Mesendoderm (in vitro differentiated cells): ENCODE measurements at places on chromosomes 7 and 10.

- no peak overlapping the region for H3K27ac ChIP-seq
- H3K27me3 ChIP-seq, result no peaks in the 10 kb centered on the region
- no peaks in the 10 kb centered on the region for H3K36me3 ChIP-seq
- no peaks in the 10 kb centered on the region for H3K4me1 ChIP-seq
- no peak for DNase-seq
Measured at GRCh38 chr10:70671619-70672164, 614 bp upstream of the ADAMTS14 start.

DNA sequence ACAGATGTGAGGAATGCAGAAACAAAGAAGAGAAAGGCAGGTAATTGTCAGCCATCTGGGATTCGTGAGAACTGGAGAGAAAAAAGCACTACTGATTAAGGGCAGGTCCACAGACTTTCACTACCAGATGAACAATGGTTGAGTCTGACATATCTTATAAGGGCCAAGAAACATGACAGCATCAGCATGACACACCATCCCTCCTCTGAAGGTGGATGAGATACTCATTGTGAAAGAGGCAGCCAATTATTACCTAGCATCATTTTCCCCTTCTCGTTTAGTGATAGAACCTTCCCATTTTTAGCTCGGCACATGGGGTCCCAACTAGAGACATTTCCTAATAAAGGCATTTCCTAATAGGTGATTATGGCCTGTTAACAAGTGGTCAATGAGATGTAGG is 19.2 kb upstream of the MET start:
- no peak overlapping the region for H3K27ac ChIP-seq
- H3K4me3 ChIP-seq, result no peak overlapping the region
- H3K27me3 ChIP-seq, result no peaks in the 10 kb centered on the region
- H3K4me1 ChIP-seq, result no peaks in the 10 kb centered on the region

DNA sequence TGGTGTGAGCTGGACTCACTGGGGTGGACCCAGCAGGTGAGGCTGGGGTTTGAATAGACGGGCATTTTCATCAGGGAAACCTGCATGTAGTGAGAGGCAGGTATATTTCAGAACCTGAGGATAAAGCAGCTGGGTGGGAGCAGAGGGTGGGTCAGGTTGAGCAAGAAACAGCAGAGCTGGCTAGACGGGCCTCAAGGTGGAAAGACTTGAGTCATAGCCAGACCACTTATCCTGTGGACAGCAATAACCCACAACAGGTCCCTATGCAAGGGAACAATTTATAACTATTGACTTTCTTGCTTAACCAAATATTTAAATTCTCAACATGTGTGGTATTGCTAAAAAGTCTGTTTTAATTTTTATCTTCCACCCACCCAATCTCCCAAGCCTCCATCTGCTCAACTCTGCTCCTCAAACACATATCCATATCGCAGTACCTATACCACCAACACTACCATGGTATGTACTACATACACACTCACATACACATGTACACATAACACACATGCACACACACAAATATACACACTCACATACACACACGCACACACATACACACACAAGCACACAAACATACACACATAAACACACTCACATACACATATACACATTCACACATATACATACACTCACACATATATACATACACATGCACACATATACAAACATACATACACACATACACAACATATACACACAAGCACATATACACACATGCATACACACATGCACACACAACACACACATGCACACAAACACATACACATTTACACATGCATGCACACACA is 129.0 kb upstream of the C7orf33 start:
- H3K4me1 ChIP-seq, result no peaks in the 10 kb centered on the region
- H3K36me3 ChIP-seq, result no peaks in the 10 kb centered on the region
- no peak overlapping the region for H3K27ac ChIP-seq
- DNase-seq, result no peak
- H3K4me3 ChIP-seq, result no peak overlapping the region
- no peaks in the 10 kb centered on the region for H3K27me3 ChIP-seq

- H3K4me3 ChIP-seq, result no peak overlapping the region
- no peaks in the 10 kb centered on the region for H3K4me1 ChIP-seq
- no peak for DNase-seq
- no peaks in the 10 kb centered on the region for H3K27me3 ChIP-seq
Measured at GRCh38 chr10:50809596-50809995, 69.9 kb downstream of the ASAH2B start.

DNA sequence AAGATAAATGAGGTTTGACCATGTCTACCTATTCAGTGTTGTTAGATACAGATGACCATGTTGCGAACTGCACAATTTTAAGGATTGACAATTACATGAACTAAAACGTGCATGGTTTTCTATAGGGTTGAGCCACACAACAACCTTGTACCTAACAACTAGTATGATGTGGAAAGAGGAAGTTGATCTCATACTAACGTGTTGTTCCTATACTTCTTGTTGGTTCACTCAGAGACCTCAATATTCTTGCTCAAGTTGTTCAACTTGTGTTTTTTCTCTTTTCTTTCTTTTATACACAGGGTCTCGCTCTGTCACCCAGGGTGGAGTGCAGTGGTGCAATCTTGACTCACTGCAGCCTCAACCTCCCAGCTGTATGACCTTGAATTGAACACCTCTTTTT is 6.1 kb upstream of the KEL start:
- no peak overlapping the region for H3K4me3 ChIP-seq
- no peak overlapping the region for H3K27ac ChIP-seq
- no peak for DNase-seq
- no peaks in the 10 kb centered on the region for H3K27me3 ChIP-seq
- H3K36me3 ChIP-seq, result no peaks in the 10 kb centered on the region

- peak; percentile 88 for DNase-seq
- peaks cover 22% of the 10 kb centered on the region for H3K4me1 ChIP-seq
- peak overlapping the region; percentile 51 for H3K27ac ChIP-seq
- H3K36me3 ChIP-seq, result no peaks in the 10 kb centered on the region
- no peaks in the 10 kb centered on the region for H3K27me3 ChIP-seq
Measured at GRCh38 chr10:71621231-71622153, 98.1 kb downstream of the C10orf105 start.

DNA sequence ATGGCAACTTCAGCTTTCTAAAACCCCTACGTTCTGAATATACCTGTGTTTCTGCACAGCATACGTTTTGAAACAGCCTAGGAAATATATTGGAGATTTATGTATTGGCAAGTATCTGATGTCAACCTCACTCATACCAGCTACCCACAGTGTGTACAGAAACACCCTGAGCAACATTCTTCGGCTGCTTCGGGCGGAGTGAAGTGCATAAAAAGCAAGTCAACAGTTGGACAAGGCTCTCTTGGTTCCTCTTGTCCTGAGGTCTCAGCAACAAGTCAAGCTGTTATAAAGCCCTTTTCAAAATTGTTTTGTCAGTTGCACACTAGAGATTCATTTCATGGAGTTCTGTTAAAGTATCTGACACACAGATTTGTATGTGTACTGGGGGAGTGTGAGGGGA is 40.0 kb upstream of the PAPSS2 start:
- H3K27ac ChIP-seq, result no peak overlapping the region
- no peaks in the 10 kb centered on the region for H3K27me3 ChIP-seq
- no peaks in the 10 kb centered on the region for H3K4me1 ChIP-seq
- DNase-seq, result no peak
- H3K36me3 ChIP-seq, result no peaks in the 10 kb centered on the region

DNA sequence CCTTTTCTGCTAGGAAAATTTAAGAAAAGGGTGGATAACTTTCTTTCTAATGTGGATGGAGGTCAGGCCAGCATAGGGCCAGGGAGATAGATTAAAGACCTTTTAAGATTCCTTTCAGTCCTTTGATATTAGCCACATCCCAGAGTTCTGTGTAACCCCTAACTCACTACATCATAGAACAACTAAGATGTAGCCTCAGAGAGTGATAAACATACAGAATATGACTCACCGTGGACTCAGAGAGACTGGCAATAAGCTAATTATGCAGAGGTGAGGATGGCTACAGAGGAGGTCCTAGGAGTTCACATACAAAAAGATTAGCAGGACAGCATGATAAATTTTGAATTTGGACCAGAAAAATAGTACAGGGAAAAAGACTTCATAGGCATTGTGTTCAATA is 141.0 kb downstream of the AOAH start:
- no peak overlapping the region for H3K27ac ChIP-seq
- no peak for DNase-seq
- no peaks in the 10 kb centered on the region for H3K4me1 ChIP-seq
- no peak overlapping the region for H3K4me3 ChIP-seq
- no peaks in the 10 kb centered on the region for H3K27me3 ChIP-seq
- H3K36me3 ChIP-seq, result no peaks in the 10 kb centered on the region

GRCh38 chr10:43077421-43078171 is 727 bp downstream of the RET start:
- DNase-seq, result peak; percentile 18
- H3K36me3 ChIP-seq, result no peaks in the 10 kb centered on the region

- no peaks in the 10 kb centered on the region for H3K36me3 ChIP-seq
- H3K4me3 ChIP-seq, result no peak overlapping the region
- no peaks in the 10 kb centered on the region for H3K27me3 ChIP-seq
- H3K27ac ChIP-seq, result no peak overlapping the region
- DNase-seq, result no peak
Measured at GRCh38 chr10:114825513-114826253, 4.1 kb downstream of the FHIP2A start.

DNA sequence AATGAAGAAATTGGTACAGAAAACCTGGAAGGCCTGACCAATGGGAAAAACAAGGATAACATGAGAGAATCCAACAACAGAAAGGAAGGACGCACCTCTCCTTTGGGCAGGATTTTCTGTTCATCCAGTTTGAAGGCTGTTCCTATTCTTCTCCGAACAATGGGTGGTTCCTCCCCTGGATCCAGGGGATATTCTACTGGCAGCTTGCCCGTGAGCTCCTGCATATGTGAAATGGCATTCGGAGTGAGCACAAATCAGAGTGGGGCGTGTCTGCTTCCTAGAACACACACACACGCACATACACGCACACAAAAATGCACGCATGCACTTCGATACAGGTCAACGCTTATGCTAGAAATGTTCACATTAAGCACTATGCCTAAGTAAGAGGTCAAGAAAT is 83.5 kb downstream of the PRPF18 start:
- H3K36me3 ChIP-seq, result peaks cover 5% of the 10 kb centered on the region
- no peak overlapping the region for H3K27ac ChIP-seq
- H3K4me1 ChIP-seq, result peaks cover 6% of the 10 kb centered on the region
- no peak for DNase-seq
- no peak overlapping the region for H3K4me3 ChIP-seq
- H3K27me3 ChIP-seq, result no peaks in the 10 kb centered on the region

GRCh38 chr10:62655337-62655994 is 149.1 kb upstream of the ADO start:
- H3K4me3 ChIP-seq, result no peak overlapping the region
- no peaks in the 10 kb centered on the region for H3K36me3 ChIP-seq
- no peaks in the 10 kb centered on the region for H3K27me3 ChIP-seq

DNA sequence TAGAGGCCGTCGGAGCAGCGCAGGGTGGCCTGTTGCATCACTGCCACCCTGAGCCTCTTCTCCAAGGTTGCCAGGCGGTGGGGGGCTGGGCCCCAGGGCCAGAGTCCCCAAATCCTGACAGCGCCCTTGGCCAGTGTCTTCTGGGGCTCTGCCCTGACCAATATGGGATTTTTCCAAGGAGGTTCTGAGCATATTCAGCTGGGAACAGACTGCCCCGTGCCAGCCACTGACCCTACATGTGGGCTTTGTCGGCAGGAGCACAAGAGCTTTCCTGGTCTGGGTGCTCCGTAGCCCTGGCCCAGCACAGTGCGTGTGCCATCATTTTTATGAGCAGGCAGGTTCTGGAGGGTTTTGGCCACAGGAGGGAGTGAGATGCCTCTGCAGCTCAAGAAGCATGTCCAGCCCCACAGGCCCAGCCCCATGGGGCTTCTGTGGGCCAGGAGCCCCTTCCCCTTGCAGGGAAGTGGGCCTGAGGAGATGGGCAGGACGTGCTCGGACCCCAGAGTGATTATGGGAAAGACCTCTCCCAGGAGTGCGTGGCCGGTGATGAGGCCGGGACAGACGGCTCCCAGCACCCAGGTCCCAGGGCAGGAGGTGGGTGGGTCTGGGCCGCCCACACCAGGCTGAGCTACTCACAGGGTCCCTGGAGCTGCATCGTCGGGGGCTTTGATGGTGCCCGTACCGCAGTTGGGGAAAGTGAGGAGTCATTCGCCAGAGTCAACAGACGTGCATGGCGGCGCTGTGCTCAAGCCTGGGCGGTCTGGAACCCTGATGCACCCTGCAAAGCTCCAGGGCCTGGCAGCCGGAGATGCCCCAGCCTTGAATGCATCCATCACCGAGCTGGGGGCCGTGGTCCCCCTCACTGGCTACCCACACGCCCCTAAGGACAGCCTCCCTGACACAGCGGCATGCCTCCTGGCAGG is 66.6 kb downstream of the PWWP2B start:
- H3K27me3 ChIP-seq, result no peaks in the 10 kb centered on the region
- H3K4me3 ChIP-seq, result no peak overlapping the region
- H3K27ac ChIP-seq, result no peak overlapping the region
- no peaks in the 10 kb centered on the region for H3K36me3 ChIP-seq
- DNase-seq, result no peak
- no peaks in the 10 kb centered on the region for H3K4me1 ChIP-seq

GRCh38 chr10:29731760-29732159 is 97.0 kb upstream of the SVIL start:
- H3K27me3 ChIP-seq, result no peaks in the 10 kb centered on the region
- peaks cover 6% of the 10 kb centered on the region for H3K4me1 ChIP-seq
- no peaks in the 10 kb centered on the region for H3K36me3 ChIP-seq
- H3K4me3 ChIP-seq, result no peak overlapping the region

DNA sequence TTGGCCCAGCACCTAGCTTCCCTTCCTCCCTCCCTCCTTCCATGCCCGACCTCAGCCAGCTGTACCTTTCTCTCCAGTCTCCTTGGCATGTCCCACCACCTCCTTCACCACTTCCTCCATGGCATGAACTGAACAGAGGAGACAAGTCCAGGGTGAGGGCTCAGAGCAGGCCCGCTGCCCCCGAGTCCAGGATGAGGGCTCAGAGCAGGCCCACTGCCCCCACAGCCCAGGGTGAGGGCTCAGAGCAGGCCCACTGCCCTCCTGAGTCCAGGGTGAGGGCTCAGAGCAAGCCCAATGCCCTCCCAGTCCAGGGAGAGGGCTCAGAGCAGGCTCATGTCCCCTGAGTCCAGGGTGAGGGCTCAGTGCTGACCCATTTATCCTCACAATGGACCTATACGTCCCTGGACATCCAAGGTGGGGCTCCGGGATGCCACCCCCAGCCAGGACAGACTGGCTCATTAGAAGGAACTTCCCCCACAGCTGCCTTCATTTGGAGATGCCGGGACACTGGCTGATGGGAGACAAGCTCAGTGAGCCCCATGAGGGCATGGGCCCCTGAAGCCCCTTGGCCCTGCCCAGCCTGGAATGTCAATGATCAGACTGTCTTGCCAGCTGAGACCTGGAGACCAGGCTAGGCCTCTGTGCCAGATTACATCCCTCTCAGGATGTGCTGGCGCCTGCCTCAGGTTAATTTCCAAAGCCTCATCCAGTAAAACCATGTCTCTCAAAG is 30.0 kb downstream of the AGAP4 start:
- no peak overlapping the region for H3K27ac ChIP-seq
- no peaks in the 10 kb centered on the region for H3K36me3 ChIP-seq
- H3K27me3 ChIP-seq, result no peaks in the 10 kb centered on the region
- H3K4me3 ChIP-seq, result no peak overlapping the region

- no peak overlapping the region for H3K27ac ChIP-seq
- H3K4me1 ChIP-seq, result peaks cover 5% of the 10 kb centered on the region
- no peak overlapping the region for H3K4me3 ChIP-seq
- H3K27me3 ChIP-seq, result no peaks in the 10 kb centered on the region
- DNase-seq, result no peak
Measured at GRCh38 chr7:151120896-151121295, 34.6 kb downstream of the AGAP3 start.

- no peaks in the 10 kb centered on the region for H3K36me3 ChIP-seq
- peak; percentile 90 for DNase-seq
- peaks cover 9% of the 10 kb centered on the region for H3K4me1 ChIP-seq
- peak overlapping the region; percentile 78 for H3K27ac ChIP-seq
- no peak overlapping the region for H3K4me3 ChIP-seq
Measured at GRCh38 chr10:17004801-17005380, 124.7 kb downstream of the CUBN start.
